AG04449 (cell line): ENCODE measurements at places on chromosomes 2 and 18.

GRCh38 chr2:233800208-233800607 is 22.1 kb downstream of the MROH2A start:
- DNase-seq, result no peak

- no peak for DNase-seq
Measured at GRCh38 chr2:25831746-25832449, 46.4 kb downstream of the ASXL2 start.

DNA sequence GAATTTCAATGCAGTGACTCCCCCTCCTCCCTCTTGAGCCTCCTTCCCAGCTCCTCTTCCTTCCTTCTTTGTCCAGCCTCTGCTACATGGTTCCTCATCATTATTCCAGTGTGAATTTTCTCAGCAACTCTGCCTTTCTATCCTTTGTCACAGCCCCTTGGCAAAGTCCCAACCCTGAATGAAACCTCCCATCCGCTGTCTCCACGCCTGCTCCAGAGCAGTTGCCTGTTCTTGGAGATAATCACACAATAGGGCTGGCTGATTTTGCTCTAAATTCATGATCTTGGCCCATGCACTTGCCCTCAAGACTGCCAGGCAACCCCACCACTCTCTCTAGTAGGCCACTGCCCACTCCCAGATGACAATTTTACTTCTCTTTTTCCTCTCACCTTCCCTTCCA is 61.4 kb downstream of the BCL2L11 start:
- DNase-seq, result no peak

DNA sequence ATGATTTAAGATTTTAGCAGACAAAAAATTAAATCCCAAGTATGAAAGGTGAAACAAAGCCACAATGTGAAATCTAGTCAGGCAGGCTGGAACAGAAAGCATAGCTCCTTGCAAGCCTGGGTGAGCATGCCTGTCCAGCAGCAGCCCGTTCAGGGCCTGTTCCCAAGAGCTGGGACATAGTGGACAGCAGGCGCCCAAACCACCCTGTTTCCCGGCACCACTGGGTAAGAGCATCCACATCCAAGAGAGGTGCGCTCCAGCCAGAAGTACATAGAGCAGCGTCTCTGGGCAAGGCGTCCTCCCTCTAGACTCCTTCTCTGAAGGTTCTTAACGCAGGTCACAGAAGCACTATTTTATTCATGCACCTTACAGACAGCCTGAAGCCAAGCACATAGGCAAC is 80.8 kb downstream of the DNER start:
- no peak for DNase-seq

DNA sequence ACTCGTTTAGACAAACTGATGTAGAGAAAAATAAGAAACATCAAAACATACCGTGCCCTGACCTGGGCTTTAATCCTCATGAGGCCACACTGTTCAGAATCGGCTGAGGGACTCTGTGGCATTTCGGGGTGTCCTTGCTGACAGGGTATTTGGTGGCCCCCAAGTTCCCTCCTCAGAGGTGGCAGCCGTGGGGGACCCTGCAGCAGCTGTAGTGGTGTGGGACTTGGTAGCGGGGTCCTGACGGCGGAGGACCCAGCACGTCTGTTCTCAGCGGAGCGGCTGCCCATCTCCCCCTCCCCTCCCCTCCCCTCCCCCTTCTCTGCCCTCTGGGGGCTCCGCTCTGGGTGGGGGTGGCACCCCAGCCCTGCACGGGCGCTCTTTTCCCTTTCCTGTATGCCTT is 18.4 kb downstream of the KCNG2 start:
- no peak for DNase-seq

GRCh38 chr2:70938586-70938950 is 2.9 kb downstream of the ATP6V1B1 start:
- DNase-seq, result no peak

- DNase-seq, result no peak
Measured at GRCh38 chr18:6039055-6039454, 143.7 kb upstream of the TMEM200C start.

DNA sequence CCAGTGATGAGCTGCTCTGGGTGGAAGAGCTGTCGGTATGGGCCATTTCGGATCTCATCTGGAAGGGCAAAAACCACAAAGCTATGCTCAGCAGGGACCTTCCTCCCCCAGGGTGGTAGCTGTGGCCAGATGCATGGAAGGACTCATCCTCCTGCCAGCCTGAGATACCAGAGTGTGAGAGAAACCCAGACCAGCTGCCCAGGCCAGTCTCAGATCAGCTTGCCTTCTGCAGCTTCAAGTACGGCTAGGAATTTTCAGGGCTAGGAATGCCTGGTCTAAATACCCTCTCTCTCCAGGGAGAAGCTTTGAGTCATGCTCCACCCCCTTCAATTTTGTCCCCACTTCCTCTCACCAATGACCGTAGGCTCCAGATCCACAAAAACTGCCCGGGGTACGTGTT is 1.4 kb upstream of the TUBA4B start:
- DNase-seq, result no peak

DNA sequence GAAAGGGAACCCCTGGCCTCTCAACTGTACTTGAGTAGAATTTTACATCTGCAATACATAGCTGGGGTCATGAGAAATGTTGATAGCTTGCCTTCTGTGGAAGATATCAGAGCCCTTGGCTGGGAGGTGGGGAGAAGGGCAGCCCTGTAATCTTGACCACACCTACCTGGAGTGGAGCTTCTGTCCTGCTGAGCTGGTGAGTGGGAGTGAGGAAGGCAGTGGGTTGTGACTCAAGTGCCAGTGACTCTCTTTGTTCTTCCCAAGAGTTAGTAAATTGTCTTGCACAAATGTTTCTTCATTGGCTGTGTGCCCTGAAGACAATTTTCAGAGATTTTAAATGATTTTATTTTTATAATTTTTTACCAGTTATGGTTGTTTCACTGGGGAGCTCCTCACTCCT is 277.3 kb downstream of the MBD5 start:
- DNase-seq, result no peak
